GM03348 (cell line): ENCODE measurements at places on chromosomes 1 and 21.

DNA sequence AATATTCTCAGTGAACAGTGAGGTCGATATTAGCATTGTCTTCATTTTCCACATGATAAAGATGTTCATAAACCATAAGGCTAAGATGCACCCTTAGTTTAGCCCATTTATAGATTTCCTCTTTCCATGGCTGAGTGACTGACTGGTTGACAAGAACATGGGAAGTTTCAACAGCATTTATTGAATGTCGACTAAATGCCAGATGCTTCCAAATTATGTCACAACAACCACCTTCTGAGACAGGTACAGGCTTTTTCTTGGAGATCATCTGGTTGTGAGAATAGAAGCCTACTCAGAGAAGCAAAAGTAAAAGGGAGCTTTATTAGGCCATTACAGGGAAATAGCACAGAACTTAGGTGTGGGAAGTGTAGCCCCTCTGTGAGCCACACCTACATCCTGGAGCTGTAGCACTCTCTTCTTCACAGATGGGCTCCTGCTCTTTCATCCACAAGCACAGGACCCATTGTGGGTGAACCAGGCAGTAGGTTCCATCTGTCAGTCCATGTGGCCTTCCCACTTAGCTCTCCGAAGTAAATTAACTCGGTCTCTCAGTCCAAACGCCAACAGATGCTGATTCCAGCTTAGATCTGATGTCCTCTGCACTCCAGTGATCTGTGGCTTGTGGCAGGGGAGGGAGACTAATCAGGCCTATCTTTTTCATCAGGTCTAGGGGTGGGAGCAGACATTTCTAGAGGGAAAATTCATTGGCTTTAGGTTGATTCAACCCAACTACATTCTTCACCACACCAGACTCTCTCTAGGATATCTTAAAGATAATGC is 14.3 kb downstream of the ATP2B4 start:
- no peak for DNase-seq

GRCh38 chr21:45391743-45392572 is 13.0 kb upstream of the COL18A1 start:
- no peak for DNase-seq

DNA sequence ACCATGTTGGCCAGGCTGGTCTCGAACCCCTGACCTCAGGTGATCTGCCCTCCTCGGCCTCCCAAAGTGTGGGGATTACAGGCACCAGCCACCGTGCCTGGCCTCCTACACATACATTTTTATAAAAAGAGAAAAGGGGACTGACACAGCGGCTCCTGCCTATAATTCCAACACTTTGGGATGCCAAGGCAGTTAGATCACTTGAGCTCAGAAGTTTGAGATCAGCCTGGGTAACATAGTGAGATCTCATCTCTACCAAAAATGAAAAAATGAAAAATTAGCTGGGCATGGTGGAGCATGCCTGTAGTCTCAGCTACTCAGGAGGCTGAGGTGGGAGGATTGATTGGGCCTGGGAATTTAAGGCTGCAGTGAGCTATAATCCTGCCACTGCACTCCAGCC is 23.4 kb downstream of the ZNF281 start:
- DNase-seq, result no peak

DNA sequence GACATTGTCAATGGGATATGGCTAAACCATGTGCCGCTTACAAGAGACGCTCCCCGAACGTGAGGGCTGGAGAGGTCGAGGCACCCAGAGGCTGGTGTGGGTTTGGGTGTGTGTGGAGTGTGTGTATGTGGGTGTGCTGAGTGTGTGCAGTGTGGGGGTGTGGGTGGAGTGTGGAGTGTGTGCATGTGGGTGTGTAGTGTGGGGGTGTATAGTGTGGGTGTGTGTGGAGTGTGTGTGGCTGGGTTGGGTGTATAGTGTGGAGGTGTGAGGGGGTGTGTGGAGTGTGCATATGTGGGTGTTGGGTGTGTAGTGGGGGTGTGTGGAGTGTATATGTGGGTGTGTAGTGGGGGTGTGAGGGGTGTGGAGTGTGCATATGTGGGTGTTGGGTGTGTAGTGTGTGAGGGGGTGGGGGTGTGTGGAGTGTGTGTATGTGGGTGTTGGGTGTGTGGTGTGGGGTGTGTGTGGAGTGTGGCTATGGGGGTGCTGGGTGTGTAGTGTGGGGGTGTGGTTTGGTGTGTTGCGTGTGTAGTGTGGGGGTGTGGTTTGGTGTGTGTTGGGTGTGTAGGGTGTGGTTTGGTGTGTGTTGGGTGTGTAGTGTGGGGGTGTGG is 42.2 kb downstream of the SLC19A1 start:
- no peak for DNase-seq

DNA sequence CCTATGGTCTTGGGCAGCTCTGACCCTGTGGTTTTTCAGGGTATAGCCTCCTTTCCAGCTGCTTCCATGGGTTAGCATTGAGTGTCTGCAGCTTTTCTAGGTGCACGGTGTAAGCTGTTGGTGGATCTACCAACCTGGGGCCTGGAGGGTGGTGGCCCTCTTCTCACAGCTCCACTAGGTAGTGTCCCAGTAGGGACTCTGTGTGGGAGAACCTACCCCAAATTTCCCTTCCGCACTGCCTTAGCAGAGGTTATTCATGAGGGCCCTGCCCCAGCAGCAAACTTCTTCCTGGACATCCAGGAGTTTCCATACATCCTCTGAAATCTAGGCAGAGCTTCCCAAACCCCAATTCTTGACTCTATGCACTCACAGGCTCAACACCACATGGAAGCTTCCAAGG is 111.0 kb upstream of the C1orf87 start:
- no peak for DNase-seq

DNA sequence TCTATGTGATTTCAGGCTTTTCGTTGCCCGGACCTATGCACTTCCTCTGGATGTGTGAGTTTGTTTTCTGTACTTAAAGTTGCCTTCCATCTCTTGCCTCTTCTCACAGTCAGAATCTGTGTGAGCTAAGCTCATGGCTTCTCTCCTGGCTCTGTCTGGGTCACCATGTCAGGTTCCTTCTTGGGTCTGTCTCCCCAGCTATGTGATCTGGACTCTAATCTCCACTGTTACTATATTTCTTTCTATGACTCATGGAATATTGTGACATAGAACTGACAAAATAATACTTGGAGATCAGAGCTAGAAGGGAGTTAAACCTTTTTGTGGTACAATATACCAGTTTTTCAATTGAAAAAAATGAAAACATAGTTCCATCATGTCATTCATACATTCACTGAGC is 172.7 kb upstream of the FGGY start:
- peak; percentile 24 for DNase-seq

DNA sequence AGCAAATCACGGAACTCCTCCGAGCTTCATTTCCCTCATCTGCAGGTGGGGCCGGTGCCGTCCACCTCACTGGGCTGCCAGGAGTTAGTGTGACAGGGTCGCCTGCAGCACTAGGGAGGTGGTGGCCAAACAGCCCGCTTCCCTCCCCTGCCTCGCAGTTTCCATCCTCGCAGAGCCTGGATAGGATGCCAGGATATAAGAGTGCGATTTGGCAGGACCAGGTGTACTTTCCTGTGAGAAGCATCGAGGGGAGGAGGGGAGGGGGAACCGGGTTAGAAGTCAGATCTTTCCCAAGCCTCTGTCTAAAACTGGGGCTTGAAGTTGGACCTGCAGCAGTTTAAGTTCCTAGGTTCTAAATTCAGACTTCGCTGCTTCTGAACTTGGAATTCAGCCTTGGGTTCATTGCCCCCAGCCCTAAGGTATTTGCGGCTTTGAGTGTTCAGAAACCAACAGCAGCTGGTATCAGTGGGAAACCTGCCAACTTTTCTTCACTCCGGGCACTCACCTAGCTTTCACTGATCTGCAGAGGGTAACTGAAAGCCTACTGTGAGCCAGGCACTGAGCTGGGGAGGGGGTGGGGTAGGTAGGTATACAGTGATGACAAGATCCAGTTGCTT is 1.7 kb upstream of the JUN start:
- DNase-seq, result peak; percentile 16

DNA sequence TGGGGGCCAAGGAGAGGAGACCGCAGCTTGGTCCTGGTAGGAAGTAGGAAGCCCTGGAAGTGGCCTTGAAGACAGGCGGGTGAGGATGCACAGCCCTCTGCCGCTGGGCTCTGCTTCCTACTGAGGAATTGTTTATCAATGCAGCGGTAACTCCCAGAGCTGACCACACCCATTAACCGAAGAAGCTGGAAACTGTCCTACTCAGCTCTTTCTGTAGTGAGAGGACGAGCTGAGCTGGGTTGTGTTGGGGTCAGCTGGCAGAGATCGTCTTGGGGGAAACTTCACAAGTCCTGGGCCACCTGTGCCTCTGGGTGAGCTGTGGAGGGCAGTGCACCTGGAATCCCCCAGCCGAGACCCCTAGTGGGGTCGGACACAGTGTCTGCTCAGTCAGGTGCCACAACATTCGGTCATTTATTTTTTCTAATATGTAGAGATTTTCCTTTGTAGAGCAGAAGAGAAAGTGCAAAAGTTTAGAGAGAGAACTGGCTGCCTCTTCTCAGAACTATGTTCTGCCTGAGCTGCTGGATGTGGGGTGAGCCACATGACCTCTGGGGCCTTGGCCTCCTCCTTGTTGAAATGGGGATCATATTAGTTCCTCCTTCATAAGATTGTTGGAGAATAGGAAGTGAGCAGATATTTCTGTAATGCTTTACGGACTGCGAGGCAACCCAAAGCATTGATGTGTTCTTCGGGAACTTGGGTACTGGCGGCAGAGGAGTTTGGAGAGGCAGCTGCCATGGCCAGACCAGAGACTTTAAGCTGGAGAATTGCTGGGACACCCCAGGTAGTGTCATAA is 3.6 kb downstream of the NECAP2 start:
- DNase-seq, result no peak

- no peak for DNase-seq
Observed at GRCh38 chr1:215056584-215056983, 26.0 kb upstream of the KCNK2 start.

- no peak for DNase-seq
Observed at GRCh38 chr1:54814126-54814498, 13.0 kb upstream of the TTC22 start.

DNA sequence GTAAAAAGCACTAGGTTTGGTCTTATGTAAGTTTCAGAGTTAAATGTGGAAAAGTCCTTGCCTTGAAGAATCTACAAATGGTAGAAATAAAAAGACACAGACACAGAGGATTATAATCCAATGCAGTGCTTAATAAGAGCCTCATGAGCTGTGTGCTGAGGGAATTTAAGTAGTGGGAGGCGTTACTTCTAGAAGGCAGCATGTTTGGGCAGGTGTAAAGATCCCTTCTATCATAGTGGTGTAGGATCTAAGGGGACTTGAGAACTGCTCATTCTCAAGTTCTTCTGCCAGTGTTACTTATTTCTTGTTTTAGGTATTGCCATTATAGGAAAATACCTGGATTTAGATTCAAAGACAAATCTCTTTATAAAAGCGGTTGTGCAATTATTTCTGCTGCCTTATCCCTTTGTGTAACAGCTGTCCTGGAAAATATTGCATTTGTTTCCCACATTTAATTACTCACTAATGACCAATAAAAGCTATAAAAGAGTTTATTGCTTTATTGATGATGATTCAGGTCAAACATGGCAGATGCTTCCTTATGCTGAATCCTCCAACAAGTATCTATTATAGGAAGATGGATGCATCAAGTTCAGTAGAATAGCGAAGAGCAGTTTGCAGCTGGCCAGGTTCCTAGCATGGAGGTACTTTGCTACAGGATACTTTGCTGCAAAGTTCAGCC is 132.5 kb upstream of the IVNS1ABP start:
- no peak for DNase-seq

GRCh38 chr1:62090016-62090415 is 104.6 kb upstream of the L1TD1 start:
- no peak for DNase-seq

GRCh38 chr1:210236840-210237409 is 4.3 kb downstream of the SERTAD4 start:
- peak; percentile 60 for DNase-seq

DNA sequence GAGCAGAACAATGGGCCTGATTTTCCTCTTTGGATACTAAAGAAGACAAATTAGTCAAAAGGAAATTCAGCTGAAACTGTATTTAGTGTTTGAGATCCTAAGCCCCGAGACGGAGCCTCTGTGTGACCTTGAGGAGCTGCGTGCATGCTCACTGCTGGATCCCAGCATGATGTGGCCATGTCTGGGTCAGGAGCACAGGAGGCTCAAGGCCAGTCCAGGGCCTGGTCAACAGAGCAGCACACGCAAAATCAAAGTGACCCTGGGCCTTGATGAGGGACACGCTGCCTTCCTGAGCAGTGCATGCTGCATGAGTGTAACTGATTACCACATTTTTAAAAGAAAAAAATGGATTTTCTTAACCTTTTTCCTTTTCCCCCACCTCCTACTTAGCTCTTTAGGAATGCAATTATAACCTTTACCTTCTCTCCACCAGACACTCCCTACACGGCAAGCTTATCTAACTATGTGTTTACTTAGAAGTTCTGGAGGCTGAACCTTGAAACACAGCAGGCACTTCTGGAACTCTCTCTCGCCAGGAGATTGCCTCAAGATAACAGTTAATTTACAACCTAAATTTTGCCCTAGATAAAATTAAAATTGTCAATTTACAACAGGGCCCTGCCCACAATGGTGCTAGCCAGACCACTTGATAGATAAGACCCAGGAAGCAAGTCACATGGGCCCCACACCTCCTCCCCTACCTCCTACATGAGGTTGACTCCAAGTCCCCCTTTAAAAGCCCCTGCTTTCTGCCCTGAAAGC is 144.6 kb downstream of the LRIG2 start:
- DNase-seq, result no peak

DNA sequence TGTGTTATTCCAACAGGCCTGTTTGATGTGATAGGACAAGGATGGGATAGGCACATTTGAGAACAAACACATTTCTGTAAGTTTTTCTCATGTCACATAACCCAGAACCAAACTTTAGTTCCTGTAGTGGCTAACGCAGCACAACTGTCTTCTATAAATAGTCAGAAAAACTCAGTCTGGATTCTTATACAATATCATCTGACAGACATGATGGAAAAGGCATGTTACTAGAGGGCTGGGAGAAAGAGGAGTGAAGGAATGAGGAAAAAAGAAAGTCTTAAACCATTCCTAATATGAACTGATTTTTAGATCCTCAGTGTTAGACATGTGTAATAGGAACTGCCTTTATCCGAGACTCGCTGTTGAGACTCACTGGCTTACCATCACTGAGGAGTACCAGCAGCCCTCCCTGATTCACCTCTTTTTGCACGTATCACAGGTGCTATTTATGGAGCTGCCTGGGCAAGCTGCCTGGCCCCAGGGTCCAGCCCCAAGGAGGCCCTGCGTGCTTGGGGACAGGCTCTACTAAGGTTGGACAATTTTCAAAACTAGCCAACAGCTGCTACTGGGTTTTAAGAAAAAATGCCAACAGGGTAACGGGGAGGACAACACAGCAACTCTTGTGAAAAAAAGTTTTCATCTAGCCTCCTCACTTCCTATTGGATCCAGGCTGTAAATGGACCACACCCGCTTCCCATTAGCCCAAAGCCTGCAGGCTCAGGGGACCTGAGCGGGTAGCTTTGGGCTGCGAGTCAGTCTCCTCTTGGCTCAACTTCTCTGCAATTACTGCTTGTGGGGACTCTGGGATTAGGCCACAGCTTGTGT is 30.7 kb upstream of the SERBP1 start:
- DNase-seq, result peak; percentile 29

- DNase-seq, result no peak
Observed at GRCh38 chr1:175969231-175969630, 225.8 kb upstream of the TNR start.

GRCh38 chr1:88461007-88461406 is 223.1 kb upstream of the PKN2 start:
- DNase-seq, result no peak
